Cardiac muscle cell (in vitro differentiated cells and primary cell): ENCODE measurements at places on chromosomes 1 and 21.

DNA sequence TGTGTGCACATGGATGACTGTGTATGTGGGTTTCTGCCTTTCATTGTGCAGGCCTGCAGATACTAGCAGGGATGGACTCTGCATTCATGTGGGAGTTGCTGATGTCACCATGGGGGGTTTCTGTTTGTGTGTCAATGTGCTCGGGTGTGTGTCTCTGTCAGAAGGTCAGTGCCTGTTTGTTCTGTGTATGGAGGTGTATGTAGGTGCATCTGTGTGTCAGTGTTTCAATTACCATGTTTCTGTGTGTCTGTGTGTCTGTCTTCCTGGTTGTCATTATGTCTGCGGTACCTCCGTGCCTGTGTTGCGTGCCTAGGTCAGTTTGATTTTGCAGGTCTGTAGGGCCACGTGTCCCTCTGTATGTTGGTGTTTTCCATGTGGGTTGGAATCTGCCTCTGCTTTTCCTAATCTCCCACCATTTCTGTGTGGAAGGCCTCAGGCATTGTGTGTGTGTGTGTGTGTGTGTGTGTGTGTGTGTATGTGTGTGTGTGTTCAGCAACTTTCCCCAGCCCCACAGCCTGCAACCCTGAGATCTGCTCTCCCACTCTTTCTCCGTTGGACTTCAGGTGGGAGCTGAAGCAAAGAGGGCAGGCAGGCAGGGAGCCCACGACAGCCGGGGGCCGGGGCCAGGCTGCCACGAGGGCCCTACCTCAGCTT, 36.7 kb upstream of the WASF2 start:
- DNase-seq: no peak

- DNase-seq: no peak
Observed at GRCh38 chr1:113035086-113035485, 37.9 kb upstream of the LRIG2 start.

GRCh38 chr1:47106792-47107191, 30.4 kb upstream of the CYP4A22 start:
- DNase-seq: no peak

DNA sequence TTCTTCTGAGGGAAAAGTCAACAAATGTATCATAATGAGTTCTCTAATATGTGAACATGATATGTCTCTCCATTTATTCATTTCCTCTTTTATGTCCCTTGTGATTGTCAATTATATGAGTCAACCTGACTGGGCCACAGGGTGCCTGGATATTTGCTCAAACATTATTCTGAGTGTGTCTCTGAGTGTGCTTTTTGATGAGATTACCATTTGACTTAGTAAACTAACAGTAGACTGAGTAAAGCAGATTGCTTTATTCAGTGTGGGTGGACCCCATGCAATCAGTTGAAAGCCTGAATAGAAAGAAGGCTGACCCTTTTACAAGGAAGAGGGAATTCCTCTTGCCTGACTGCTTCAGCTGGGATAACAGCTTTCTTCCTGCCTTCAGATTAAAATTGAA, 142.6 kb downstream of the SLC35F3 start:
- DNase-seq: no peak

GRCh38 chr1:76503100-76503499, 364.2 kb upstream of the ST6GALNAC5 start:
- no peak for DNase-seq

DNA sequence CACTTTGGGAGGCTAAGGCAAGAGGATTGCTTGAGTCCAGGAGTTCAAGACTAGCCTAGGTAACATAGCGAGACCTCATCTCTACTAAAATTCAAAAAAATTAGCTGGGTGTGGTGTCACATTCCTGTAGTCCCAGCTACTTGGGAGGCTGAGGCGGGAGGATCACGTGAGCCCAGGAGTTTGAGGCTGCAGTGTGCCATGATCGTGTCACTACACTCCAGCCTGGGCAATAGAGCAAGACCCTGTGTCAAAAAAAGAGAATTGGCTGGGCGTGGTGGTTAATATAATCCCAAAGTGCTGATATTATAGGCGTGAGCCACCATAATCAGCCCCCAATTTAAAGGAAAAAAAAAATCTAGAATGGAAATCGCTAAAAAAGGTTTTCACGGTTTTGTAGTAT, 7.0 kb downstream of the MACO1 start:
- DNase-seq: no peak

DNA sequence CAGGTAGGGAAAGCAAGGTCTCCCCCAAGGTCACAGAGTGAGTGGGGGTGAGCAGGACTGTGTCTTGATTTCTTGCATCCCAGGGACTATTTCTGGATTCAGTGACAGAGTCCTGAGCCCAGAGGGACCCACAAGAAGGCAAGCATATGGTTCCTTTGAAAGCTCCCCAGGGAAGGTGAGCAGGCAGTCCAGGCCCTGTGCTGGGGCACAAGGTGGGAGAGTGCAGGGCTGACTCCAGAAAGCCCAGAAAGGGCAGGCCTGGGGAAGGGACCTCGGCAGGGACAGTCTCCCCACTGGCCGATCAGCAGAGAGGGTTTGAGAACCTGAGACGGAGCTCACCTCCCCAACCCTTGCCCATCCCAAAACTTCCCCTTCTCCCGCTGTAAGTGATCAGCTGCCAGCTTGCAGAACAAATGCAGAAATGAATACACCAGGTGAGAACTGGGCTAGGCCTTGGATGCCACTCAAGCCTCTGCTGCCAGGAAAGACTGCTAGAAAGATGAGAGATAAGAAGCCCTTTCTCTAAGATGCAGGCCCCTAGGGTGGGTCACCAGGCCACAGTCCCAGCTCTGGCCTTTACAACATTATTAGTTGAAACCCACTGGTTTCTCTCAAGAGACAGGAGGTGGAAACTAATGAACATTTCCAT, 121.0 kb downstream of the GLIS1 start:
- no peak for DNase-seq
